Activated effector memory CD4-positive, alpha-beta T cell treated with Interleukin-2 at 50 U/mL for 16 hours (primary cell): ENCODE measurements at places on chromosomes 4 and X.
A peak's percentile ranks its signal among the peaks of the same experiment; 100 is the strongest.

DNA sequence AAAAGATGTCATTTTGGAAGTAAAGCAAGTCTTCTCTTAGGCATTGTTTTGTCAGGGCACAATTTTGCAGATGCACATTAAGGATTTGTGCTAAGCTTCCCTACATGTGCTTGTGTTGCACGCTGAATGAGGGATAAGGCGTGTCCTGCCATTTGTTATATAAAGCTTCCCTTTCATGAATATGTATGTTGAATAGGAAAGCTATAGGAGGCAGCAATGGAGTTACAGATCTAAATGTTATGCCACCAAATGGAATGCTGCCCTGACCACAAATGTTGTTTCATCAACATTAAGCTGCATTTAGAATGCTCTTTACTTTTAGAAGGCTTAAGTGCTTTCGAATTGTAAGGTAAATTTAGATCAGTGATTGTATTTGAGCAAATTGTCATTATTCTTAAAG lies 20.9 kb downstream of the SGMS2 start:
- no peak for DNase-seq

DNA sequence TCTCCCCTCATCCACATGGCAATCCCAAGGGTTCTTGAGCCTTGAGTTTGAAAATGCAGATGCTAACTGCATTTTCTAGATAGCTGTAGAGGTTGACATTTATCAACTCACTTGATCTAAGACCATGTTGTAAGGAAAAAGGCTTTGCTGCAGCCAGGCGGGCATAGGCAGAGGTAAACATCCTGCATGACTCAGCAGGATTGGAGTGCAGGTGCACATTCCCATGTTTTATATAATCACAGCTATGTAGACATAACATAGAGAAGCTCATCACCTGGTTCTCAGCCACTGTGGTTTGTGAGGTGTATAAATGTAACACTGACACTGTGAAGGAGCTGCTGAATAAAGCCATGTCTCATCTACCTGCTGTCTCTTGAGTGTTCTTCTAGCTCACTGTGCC lies 62.3 kb upstream of the PDE5A start:
- DNase-seq: no peak

DNA sequence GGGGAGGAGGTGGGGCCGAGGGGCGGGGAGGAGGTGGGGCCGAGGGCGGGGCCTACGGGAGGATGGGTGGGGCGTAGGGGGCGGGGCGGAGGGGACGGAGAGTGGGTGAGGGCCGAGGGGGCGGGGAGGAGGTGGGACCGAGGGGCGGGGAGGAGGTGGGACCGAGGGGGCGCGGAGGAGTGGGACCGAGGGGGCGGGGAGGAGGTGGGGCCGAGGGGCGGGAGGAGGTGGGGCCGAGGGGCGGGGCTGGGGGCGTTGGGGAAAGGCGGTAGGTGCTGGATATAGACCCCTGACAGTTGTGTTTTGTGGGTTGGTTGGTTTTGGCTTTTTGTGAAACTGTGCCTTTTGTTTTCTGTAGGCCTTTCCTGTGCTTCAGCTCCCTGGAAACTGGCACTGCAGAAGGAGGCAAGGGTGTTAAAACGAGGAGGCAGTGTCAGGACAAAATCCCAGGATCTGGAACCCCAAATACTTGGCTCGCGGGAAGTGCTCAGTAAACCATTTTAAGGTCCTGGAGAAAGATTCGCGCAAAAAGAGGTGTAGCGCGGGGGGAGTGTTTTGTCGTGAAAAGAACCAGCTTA lies 580 bp upstream of the MMGT1 start:
- no peak for DNase-seq

- DNase-seq: peak; percentile 6
Measured at GRCh38 chr4:48341776-48342605, 662 bp downstream of the SLAIN2 start.

DNA sequence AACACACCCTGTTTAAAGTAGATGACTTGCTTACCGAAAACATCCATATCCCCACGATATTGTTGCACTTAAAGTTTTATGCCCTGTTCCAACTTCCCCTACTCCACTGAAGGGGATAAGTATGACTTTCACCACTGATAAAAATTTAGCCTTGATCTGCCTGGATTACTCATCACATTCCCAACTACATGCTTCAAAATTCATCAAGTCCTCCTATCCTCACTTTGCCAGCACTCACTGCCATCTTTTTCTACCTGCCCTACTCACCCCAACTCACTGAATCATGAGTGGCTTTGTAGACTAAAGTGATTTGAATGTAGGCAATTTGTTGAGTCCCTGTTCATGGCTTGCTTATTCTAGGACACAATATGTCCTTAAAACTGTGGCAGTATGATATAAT lies 12.2 kb upstream of the GPRIN3 start:
- no peak for DNase-seq

- DNase-seq: peak; percentile 70
Measured at GRCh38 chrX:154308108-154308946, 12.7 kb downstream of the TKTL1 start.

GRCh38 chr4:4606321-4606720 lies 64.5 kb upstream of the STX18 start:
- DNase-seq: no peak

- no peak for DNase-seq
Measured at GRCh38 chrX:149877157-149877556, 3.8 kb upstream of the MAGEA8 start.

- DNase-seq: no peak
Measured at GRCh38 chrX:110852180-110852579, 56.6 kb upstream of the CHRDL1 start.

DNA sequence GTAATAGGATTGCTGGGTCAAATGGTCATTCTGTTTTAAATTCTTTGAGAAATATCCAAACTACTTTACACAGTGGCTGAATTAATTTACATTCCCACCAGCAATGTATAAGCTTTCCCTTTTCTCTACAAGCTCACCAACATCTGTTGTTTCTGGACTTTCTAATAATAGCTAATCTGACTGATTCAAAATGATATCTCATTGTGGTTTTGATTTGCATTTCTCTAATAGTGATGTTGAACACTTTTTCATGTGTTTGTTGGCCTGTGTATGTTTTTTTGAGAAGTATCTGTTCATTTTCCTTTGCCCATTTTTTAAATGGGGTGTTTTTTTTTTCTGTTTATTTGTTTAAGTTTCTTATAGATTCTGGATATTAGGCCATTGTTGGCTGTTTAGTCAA lies 659.0 kb upstream of the GNPDA2 start:
- DNase-seq: no peak

- DNase-seq: no peak
Measured at GRCh38 chrX:111567542-111568255, 56.3 kb downstream of the SERTM2 start.

DNA sequence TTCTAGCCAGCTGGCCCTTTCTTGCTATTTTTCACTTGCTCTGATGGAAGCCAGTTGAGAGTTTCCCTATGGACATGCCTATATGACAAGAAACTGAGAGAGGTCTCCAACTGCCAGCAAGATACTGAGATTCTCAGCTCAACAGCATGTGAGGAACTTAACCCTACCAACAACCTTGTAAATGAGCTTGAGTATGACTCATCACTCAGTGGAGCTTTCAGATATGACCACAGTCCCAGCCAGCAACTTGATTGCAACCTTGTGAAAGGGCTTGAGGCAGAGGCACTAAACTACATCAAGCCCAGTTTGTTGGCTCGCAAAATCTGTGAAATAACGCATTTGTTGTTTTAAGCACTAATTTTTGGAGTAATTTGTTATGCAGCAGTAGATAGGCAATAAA lies 175.8 kb downstream of the COMMD8 start:
- DNase-seq: no peak

GRCh38 chr4:74947798-74948197 lies 14.9 kb downstream of the PARM1 start:
- no peak for DNase-seq

DNA sequence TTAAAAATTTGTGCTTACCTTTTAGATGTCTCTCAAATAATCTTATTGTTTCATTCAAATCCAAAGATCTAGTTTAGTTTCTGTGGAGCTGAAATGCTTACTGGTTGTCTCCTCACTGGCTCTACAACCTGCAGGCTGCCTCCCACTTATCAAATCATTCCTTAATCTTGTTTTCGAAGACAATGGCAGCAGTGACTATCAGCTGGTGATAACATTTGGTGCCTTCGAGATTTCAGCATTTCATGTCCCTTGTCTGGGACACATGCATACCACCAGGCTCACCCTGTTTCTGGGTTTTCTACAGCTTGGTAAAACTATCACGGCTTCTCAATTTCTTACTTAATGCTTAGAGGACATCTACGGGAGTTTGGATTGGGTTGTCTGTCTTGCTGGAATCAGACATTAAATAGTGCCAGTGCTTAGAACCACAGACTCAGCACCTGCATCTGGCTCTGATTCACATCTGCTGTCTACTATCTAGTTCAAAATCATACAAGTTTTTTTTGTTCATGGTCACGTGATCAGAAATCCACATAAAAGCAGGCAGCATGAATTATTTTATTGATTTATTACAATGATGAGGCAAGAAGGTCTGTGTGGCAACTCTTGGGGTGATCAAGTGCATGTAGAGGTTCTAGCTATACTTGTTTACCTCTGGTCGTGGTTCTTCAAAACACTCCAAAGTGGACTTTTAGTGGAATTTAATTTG lies 32.0 kb upstream of the SMARCAD1 start:
- no peak for DNase-seq

- DNase-seq: no peak
Measured at GRCh38 chrX:103666202-103667107, 20.0 kb downstream of the MORF4L2 start.

- DNase-seq: no peak
Measured at GRCh38 chr4:108172231-108172752, 3.6 kb upstream of the LEF1 start.

DNA sequence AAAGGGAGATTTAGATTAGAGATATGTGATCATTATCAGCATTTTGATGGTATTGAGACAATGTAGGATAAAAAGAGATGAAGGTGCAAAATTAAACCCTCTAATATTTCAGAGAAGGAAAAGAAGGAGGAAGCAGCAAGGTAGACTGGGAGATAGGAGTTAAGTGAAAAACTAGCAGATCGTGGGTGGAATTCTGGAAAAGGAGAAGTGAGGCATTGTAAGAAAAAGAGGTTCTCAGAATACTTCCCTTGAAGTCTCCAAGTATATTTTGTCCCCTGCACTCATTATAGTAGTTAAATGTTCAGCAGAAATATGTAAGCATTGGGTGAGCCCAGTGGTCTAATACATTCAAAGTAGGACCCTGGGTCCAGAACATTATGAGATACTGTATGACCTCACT lies 30.3 kb downstream of the COPS4 start:
- DNase-seq: no peak

GRCh38 chr4:162522724-162523123 lies 358.9 kb upstream of the FSTL5 start:
- no peak for DNase-seq

GRCh38 chr4:54712206-54712605 lies 54.4 kb downstream of the KIT start:
- no peak for DNase-seq

DNA sequence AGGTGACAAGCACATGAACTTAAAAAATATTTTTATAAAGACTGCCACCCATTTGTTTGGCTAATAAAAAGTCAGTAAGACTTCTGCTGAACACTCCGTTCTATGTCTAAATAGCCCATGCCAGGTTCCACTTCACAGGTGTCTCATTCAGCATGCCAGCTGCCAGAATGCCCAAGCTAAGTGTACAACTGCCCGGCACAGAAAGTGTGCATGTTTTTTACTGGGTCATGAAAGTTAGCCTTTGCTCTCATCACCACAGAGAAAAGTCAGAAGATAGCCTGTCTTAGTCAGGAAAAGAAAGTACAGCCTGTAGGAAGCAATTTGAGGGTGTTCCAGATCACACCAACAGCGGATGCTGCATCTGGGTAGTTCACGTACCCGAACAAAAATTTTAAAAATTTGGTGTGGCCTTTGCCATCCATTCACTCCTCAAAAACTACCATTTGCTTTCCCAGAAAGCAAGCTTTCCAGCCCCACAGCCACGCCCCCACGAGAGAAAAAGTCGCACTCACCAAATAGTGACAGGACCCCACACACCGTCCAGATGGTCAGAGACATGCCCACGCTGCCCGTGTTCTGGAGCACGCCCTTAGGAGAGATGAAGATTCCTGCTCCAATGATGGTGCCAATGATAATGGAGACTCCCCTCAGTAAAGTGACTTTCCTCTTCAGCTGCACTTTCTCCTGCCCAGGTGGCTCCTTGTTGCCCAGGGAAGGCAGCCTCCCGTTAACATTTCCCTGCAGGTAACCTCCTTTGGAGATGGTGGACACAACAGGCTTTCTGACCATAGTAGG lies 671 bp downstream of the SLC7A11 start:
- DNase-seq: no peak

DNA sequence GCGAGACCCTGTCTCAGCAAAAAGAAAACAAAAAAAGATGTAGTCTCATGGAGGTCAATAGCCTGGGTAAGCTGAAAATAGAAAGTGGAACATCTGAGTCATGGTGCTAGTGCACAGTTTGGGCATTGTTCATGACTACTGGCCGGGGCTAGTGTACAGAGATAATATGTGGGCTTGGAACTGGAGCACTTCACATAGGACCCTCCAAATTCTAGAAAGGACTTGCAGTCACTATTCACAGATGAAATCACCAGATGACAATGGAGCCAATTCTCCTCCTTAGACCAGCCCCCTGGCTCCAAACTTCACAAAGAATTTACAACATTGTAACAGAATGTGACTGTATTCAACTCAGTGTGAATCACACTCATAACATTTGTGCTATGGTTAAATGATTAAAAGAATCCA lies 367.8 kb upstream of the SLC7A11 start:
- no peak for DNase-seq

DNA sequence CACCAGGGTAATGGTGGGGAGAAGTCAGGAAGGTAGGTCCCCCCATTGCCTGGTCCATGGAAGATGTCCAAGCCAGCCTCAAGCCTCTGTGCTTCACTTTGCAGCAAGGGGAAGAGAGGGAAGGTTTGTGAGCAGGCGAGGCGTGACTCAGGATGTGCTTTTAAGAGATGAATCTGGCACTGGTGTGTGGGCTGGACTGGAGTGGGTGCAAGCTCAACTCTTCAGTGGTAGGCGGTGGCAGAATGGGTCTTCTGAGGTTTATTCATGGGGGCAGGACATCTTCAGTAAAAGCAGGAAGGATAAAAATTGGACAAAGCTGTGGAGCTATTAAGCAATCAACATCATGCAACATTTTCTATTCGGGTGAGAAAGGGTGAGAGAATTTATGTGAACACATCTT lies 19.4 kb downstream of the GPM6B start:
- no peak for DNase-seq

- DNase-seq: no peak
Measured at GRCh38 chr4:19756661-19757060, 495.0 kb upstream of the SLIT2 start.

- DNase-seq: no peak
Measured at GRCh38 chrX:126065901-126066660, 100.0 kb downstream of the DCAF12L2 start.

GRCh38 chr4:38086151-38086848 lies 126.1 kb downstream of the PTTG2 start:
- DNase-seq: no peak

- DNase-seq: no peak
Measured at GRCh38 chrX:13087322-13088155, 43.1 kb upstream of the FAM9C start.

DNA sequence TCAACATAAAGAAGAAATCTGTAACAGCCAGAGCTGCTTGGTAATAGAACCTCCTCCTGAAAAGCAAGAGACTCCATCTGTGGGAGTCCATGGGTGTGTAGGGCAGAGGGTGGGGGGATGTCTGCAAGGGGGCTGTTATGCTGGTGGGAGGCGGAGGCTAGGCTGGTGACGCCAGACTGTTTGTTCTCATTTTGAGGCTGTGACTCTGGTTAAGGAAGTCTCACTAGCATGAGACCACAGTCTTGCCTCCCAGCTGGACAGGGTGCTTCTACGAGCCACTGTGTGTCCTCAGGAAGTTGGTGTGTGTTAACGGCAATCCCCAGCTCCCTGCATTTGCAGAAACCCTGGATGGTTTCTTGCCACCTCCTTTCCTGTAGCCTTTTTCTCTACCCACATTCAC lies 79.8 kb downstream of the NSUN7 start:
- DNase-seq: no peak
